ENCODE measurements at places on chromosomes 5 and 9.

GRCh38 chr9:18976709-18977531, 56.1 kb downstream of the SAXO1 start:
- DNase-seq = peak; percentile 66

GRCh38 chr5:107652839-107653607, 17.7 kb downstream of the EFNA5 start:
- peak; percentile 48 for DNase-seq

DNA sequence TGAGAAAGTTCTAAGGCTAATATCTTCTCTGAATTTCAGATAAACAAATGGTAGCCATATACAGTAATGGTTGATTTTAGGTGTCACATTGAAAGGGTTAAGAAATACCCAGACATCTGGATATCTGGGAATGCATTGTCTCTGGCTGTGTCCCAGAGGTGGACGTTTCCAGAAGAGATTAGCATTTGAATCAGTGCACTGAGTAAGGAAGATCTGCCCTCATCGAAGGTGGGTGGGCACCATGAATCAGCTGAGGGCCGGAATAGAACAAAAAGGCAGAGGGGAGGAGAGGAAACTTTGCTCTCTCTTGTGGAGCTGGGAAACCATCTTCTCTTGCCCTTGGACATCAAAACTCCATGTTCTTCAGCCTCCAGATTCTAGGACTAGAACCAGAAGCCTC, 554.4 kb downstream of the IRX1 start:
- DNase-seq = no peak

- DNase-seq = no peak
These were observed 29.2 kb downstream of the RUSC2 start for GRCh38 chr9:35518981-35519679.

Measured in lung (tissue), 17 donors.